Kidney (tissue), 22 donors: ENCODE measurements at places on chromosomes 12 and 14.

DNA sequence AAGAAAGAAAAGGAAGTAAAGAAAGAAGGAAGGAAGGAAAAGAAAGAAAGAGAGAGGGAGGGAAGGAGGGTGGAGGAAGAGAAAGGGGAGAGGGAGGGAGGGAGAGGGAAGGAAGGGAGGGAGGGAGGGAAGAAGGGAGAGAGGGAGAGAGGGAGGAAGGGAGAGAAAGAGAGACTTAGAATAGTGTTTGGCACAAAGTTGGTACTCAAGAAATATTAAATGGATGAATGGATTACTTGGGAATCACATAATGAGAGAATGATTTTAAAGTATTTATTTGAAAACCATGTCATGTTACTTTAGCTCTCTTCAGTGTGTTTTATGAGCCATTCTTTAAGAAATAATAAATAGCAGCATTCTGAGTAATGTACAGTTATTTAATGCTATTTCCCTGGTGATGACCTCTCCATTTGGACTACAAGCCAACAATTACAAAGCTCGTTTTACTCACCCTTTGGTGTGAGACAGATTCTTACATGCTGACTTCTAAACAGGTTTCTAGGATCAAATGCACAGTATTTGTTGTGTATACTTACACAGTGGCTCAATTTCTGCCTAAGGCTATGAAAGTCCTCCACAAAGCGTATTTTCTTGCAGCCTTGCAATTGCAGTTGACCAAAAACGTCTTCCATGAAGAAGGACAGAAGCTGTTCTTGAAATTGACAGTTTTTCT, 861 bp downstream of the IL26 start:
- DNase-seq: peak; percentile 32

GRCh38 chr14:105315211-105315721, 718 bp downstream of the PACS2 start:
- DNase-seq: peak; percentile 39

- DNase-seq: no peak
Measured at GRCh38 chr14:96167224-96168148, 37.2 kb upstream of the BDKRB2 start.

GRCh38 chr14:93734086-93734822, 54.0 kb downstream of the PRIMA1 start:
- DNase-seq: no peak

DNA sequence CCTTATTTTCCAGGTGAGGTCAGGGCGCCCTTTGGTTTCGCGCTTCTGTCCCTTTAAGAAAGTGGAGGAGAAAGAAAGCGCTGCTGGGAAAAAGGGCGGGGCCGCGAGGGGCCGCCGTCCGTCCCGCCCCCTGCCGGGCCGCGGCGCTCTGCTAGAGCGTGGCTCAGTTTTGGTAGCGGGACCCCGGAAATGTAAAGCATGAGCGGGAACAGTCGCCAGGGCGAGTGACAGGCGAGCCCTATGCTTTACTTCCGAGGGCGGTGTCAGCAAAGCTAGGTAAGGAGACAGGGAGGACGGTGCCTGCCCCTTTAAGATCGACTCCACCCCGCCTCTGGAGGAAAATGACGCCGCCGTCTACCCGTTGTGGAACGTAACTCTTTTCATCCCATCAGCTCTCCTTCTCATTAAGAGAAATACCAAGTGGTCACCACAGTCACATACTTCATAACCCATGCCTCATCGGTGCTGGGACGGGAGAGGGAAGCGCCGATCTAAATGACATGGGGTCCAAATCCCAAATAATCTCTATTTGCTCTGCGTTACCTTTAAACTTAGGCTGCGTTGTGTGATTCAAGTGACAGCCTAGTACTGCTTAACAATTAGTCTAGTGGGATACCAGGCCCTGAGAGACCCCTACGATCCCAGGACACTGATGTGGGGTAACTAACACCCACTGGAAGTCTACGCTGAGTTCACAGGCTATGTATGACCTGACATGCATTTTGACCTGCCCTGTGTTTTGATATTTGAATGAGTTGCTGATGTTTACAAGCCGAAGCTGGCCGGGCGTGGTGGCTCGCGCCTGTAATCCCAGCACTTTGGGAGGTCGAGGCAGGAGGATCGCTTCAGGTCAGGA, at the start of gene ETFBKMT:
Gene ETFBKMT, plus strand, starts transcription at position 602 of the 856 bp plus-strand sequence. CDS start 2,266 bp downstream, outside the sequence.
- peak; percentile 95 for DNase-seq

GRCh38 chr14:27528328-27528727, 930.5 kb upstream of the NOVA1 start:
- peak; percentile 40 for DNase-seq

- DNase-seq: no peak
Measured at GRCh38 chr12:4471256-4471655, 25.6 kb upstream of the FGF6 start.
